ENCODE measurements at places on chromosomes 5 and 9.

GRCh38 chr5:104111632-104112031 is 549.0 kb upstream of the NUDT12 start:
- no peak for DNase-seq

GRCh38 chr5:83475391-83475863 is 3.9 kb downstream of the VCAN start:
- DNase-seq = no peak

GRCh38 chr5:78506261-78507024 is 142.1 kb downstream of the LHFPL2 start:
- DNase-seq = peak; percentile 50

DNA sequence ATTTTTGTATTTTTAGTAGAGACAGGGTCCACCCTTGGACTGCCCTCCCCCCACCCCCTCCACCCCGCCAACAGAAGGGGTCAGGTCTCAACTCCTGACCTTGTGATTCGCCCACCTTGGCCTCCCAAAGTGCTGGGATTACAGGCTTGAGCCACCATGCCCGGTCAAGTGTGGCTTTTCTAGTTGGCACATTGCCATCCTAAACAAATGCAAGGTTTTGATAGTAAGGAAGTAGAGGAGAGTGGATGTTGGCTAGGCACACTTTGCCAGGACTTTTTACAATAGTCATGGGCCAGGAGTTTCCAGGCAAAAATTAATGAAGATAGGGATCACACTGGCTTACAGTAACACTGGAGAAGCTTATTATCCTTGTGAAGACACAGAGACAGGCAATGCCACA is 62.4 kb downstream of the GALNT12 start:
- DNase-seq = no peak

- peak; percentile 19 for DNase-seq
These were observed 24.0 kb downstream of the DCTN4 start for GRCh38 chr5:150734579-150735384.

DNA sequence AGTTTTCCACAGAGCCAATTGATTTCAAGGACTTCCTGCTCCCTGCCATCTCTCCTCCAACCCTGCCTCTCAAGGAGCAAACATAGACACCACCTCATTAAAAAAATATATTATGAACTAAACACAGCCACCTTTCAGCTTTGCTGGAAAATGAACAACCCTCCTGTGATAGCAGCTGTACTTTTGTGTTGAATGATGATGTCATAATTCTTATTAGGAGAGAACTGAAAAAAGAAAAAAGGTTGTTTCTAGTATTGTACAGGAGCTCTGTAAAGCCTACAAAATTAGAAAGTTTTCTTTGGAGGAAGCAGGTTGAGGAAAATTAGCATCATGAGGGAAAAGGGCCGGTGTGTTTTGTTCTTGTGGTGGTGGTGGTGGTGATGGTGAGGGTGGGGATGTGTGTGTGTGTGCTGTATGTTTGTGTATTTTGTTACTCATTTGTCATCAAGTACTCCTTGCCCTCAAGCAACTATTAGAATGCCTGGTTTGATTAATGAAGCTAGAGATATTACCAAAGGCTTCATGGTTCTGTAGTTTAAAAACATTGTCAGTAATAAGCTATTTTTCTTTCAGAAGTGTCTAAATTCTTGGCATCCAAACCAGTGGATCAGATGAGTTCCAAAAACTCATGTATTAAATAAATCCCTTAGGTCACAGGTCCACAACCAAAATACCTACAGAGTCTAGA is 405.9 kb downstream of the TLE4 start:
- DNase-seq = no peak

GRCh38 chr9:13431222-13431536 is 151.7 kb upstream of the MPDZ start:
- DNase-seq = peak; percentile 74

- DNase-seq = no peak
These were observed 138.1 kb downstream of the TMEM167A start for GRCh38 chr5:82938901-82939725.

- no peak for DNase-seq
These were observed 43.1 kb downstream of the ADAMTS16 start for GRCh38 chr5:5183189-5183699.

- DNase-seq = no peak
These were observed 49.0 kb upstream of the TNPO1 start for GRCh38 chr5:72767289-72768010.

DNA sequence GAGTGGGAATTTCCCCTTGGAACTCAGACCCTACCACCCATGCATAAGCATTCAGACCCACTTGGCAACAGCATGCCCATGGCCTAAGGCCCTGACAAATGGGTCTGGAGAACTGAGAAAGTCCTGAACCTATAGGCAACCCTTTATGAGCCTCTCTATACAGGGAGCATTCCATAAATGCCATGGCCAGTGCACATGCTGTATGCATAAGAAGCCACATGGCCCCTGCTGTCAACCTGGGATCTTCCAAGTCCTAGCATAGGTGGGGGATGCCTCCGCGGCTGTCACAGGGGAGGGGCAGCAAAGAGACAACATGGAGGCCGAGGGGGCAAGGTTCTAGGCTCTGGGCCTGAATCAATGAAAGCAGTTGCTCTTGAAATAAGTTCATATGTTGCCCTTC is 8.2 kb upstream of the NIPAL4 start:
- no peak for DNase-seq

- no peak for DNase-seq
These were observed 111.3 kb upstream of the PAPPA start for GRCh38 chr9:116042321-116042720.

- DNase-seq = no peak
These were observed 107.7 kb downstream of the SEMA6A start for GRCh38 chr5:116466727-116467464.

- DNase-seq = no peak
These were observed 185.4 kb downstream of the GABBR2 start for GRCh38 chr9:98523231-98523901.

GRCh38 chr9:98209530-98209929 is 17.1 kb upstream of the CORO2A start:
- DNase-seq = no peak

DNA sequence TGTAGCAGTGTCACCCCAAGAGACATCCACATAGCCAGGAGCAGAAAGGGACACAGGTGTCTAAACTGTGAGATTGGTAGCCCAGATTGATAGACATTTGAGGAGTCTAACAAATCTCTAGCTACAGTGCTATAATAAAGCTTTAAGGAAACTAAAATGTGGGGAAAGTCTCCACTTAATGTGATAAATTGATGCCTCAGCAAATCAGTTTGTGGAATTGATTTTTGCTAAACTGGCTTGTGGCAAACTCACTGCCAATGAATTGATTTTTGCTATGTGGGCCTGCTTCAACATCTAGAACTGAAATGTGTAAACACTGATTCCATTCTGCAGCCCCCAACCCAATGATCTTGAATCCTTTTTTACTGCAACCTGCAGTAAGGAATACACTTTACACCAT is 16.8 kb upstream of the MAP3K1 start:
- no peak for DNase-seq

GRCh38 chr9:113556877-113557593 is 93.5 kb downstream of the RGS3 start:
- DNase-seq = no peak

DNA sequence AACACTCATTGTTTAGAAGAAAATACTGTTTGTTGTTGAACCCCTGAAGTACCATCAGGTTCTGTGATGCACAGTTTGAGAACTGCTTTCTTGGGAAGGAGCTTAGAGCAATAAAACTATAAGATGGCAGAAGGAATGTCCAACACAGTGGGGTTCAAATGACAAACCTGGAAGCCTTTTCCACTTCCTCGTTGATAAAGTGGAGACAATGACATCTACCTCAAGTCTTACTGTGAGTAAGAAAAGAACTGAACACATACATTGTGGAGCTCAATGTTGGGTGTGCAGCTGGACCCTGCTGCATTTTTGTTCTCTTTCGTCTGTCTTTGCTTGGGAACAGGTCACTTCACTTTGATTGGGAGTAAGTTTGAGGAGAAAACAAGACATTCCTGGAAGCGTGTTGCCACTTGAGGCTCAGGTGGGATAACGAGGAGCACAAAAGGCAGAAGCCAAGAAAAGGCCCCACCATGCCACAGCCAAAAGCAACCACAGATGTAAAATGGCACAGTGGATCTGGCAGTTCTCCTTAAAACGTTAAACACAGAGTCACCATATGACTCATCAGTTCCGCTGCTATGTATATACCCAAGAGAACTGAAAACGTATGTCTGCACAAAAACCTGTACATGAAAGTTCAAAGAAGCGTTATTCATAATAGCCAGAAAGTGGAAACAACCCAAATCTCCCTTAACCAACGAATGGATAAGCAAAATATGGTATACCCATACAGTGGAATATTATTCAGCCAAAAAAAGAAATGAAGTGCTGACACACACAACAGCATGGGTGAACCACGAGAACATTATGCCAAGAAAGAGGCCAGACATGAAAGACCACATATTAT is 42.9 kb upstream of the SUB1 start:
- no peak for DNase-seq

DNA sequence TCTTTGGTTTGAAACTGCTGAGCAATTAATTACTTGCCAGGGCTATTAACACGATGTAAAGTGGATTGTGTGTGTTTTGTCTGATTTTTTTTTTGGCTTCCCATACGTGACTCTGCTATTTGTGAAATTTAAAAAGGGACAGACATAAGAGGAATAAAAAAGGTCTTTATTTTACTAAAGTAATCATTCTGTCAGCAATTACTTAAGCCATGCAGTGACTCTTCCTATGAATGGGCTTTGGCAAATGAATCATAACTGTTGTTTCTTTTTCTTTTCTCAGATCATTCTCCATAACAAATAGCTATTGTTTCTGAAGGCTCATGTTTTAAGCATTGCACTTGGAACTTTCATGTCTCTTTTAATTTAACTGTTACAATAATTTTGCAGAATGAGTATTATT is 461.3 kb upstream of the RORB start:
- DNase-seq = peak; percentile 27

- no peak for DNase-seq
These were observed 135.4 kb upstream of the CCDC152 start for GRCh38 chr5:42621242-42621641.

GRCh38 chr9:112861155-112861554 is 29.5 kb downstream of the SLC46A2 start:
- DNase-seq = no peak

- no peak for DNase-seq
These were observed 220.9 kb downstream of the IRX2 start for GRCh38 chr5:2530609-2531008.

- DNase-seq = no peak
These were observed 37.0 kb downstream of the SH3PXD2B start for GRCh38 chr5:172417130-172417841.

DNA sequence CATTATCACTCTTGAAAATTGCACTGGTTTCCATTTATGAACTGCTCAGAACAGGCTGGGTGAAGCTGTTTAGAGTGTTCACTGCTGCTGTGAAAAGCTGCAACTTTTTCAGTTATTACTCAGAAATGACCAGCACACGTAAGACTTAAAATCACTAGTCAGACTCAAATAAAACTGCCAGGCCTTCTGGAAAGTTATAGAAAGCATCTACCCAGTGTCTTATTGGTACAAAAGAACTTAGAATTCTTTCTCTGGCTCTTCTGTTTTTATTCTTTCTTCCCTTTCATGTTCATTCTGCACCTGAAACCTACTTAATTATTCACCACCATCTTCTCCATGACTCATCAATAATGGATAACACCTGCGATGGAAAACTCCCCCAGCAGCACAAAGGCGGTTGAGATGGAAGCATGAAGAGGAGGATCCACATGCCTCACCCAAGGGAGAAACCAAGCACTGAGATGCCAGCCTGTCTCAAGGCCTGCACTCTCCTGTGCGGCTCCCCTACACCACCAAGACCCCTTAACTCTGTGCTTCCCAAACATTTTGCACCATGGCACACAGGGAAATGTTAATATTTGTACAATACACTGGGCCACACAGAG is 171.9 kb downstream of the ENTREP1 start:
- DNase-seq = peak; percentile 61

- DNase-seq = no peak
These were observed 24.7 kb upstream of the CNOT6 start for GRCh38 chr5:180469586-180469865.

GRCh38 chr5:135878156-135878620 is 17.5 kb downstream of the IL9 start:
- DNase-seq = no peak
